ACHN (cell line): ENCODE measurements at places on chromosomes 16 and 17.

- no peak for DNase-seq
Observed at GRCh38 chr17:1552932-1553331, 9.7 kb downstream of the PITPNA start.

GRCh38 chr17:62994931-62995330 is 28.9 kb downstream of the TANC2 start:
- DNase-seq, result no peak

DNA sequence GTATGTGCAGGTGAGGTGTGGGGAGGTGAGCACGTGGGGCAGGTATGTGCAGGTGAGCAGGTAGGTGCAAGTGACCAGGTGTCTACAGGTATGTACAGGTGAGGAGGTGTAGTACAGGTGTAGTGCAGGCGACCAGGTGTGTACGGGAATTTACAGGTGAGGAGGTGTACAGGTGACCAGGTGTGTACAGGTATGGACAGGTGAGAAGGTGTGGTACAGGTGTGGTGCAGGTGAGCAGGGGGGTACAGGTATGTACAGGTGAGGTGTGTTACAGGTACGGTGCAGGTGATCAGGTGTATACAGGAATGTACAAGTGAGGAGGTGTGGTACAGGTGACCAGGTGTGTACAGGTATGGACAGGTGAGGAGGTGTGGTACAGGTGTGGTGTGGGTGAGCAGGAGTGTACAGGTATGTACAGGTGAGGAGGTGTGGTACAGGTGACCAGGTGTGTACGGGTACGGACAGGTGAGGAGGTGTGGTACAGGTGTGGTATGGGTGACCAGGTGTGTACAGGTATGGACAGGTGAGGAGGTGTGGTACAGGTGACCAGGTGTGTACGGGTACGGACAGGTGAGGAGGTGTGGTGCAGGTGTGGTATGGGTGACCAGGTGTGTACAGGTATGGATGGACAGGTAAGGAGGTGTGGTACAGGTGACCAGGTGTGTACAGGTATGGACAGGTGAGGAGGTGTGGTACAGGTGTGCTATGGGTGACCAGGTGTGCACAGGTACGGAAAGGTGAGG is 12.8 kb upstream of the DBNDD1 start:
- no peak for DNase-seq

GRCh38 chr17:28612936-28613872 is 781 bp downstream of the RSKR start:
- peak; percentile 54 for DNase-seq

- no peak for DNase-seq
Observed at GRCh38 chr16:54110016-54110981, 176.3 kb downstream of the IRX3 start.

GRCh38 chr16:21219551-21219950 is 8.2 kb upstream of the ZP2 start:
- no peak for DNase-seq

- no peak for DNase-seq
Observed at GRCh38 chr17:12739500-12739899, 49.8 kb upstream of the ARHGAP44 start.

DNA sequence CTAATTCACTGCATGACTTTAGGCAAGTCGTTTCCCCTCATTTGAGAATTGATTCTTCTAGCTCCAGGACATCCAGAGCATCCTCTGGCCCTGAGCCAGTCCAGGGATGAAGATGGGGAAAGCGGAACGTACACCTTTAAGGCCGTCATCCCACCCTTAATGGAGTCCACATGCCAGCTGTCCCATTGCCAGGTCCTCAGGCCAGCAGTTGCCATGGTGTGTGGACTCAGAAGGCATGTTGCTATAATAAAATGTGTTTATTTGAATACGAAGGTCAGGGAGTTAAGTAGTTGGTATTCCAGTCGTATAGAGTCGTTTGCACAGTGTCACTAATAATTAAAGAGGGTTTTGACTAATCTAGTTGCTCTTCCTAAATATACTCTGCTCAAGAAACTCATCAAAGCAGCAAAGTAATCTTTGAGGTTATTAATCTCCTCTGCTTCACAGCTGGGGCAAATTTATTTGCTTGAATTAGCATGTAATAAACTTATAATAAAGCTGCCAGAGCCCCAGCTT is 30.4 kb downstream of the CCDC182 start:
- DNase-seq, result no peak

DNA sequence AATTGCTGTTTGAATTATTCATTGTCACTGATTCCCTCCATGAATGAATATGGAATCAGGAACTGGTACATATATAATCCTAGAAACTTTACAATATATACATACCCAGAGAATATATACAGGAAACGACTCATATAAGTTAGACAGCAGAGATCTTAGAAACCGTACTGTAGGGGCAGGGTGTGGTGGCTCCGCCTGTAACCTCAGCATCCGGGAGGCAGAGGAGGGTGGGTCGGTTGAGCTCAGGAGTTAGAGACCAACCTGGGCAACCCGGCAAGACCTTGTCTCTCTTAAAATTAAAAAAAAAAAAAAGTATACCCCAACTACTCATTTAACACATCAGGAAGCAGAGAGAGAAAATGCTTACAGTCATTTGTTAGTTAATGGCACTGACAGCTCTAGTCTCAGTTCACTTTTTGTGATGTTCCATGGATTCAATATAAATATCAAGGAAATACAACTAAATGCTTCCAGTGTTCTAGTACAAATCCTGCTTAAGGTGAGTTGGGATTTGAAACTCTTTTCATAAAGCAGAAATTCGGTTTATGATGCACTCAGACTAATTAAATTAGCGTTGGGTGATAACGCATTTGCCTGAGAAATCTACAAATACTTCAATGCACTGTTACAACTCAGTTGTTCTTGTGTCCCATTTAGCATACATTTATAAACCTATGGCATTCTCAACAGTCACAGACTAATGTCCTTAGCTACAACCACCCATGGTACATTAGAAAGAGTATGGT is 5.6 kb downstream of the GLG1 start:
- DNase-seq, result no peak

- DNase-seq, result no peak
Observed at GRCh38 chr17:10574324-10574723, 24.9 kb upstream of the MYH2 start.

DNA sequence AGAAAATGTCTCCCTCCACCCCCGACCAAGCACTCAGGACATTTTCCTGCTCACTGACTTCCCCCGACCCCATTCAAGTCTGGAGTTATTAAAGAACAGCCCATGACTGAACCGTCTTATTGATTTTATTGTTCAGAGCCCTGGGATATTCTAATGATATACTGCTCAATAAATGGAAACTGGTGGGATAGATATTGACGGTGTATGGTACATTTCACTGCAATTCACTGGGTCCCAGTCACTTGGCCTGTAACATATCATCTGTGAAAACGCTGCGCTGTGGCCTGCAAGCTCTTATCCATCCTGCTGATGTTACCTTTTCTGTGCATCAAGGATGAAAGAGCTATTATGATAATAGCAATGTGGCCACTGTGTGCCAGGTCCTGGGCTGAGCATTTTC is 258.2 kb downstream of the XYLT1 start:
- no peak for DNase-seq
